ENCODE measurements at places on chromosomes 4 and X.

DNA sequence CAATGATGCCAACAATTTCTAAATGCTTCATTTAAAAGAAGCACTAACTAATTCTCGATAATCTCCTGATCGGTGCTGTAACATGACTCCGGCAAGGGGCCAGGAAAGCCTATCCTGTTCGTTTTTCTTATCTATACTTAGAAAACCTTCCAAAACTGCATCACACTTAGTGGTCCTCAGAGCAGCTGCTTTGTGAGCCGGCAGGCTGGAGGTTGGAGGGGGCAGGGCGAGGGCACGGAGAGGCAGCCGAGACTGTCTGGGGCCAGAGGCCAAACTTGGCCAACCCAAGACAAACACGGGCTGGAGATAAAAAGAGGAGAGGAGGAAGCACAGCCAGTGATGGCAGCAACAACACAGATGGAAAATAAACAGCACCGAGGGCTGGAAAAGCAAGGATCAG is 455.7 kb downstream of the BCOR start:
- no peak for DNase-seq

- DNase-seq = no peak
Measured at GRCh38 chrX:3748052-3748559, 34.7 kb upstream of the PRKX start.

GRCh38 chrX:50996930-50997329 is 86.4 kb downstream of the BMP15 start:
- DNase-seq = no peak

GRCh38 chrX:84876876-84877275 is 126.8 kb upstream of the APOOL start:
- DNase-seq = no peak

- DNase-seq = no peak
Measured at GRCh38 chr4:128846063-128846462, 36.6 kb downstream of the JADE1 start.

DNA sequence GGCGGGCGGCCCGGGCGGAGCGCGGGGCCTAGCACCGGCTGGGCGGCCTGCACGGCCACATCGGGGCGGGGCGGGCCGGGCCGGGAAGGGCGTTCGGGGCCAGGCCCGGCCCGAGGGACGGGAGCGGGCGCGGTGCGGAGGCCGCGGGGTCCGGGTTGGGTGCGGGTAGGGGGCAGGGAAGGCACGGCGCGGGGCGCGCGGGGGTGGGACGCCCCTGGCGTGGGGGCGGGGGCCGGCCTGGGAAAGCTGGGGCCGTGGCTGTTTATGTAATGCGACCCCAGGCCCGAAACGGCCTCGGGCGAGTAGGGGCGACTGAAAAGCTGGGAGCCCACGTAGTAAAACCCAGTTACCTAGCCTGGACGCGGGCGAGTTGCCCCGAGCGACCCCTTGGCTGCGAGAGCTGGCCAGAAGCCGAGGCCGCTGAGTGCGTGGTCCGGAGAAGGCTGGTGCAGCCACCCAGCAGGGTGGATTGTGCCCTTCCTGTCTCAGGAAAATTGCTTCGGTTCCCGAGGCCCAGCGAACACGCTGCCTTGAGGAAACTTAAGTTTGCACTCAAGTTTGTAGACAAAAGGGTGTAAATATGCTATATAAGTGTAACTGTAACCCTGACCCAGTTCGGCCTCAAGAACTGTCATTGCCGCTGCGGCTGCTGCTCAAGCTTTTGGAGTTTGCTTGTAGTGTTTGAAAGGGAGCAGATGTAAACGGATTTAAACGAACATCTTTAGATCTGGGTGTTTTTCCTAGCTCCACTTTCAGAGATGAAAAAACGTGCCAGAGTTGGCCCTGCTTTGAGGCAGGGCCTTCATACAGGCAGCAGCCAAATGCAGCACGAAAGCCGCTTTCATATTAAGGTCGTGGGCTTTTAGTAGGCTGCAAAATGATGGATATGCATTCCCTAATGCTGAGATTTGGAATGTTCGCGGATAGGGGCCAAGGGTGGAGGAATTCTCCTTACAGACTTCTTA is 674 bp downstream of the SEC24B start:
- peak; percentile 14 for DNase-seq

GRCh38 chr4:159367781-159368080 is 264.9 kb downstream of the RAPGEF2 start:
- DNase-seq = no peak

- no peak for DNase-seq
Measured at GRCh38 chr4:75557696-75558095, 1.8 kb downstream of the ODAPH start.

DNA sequence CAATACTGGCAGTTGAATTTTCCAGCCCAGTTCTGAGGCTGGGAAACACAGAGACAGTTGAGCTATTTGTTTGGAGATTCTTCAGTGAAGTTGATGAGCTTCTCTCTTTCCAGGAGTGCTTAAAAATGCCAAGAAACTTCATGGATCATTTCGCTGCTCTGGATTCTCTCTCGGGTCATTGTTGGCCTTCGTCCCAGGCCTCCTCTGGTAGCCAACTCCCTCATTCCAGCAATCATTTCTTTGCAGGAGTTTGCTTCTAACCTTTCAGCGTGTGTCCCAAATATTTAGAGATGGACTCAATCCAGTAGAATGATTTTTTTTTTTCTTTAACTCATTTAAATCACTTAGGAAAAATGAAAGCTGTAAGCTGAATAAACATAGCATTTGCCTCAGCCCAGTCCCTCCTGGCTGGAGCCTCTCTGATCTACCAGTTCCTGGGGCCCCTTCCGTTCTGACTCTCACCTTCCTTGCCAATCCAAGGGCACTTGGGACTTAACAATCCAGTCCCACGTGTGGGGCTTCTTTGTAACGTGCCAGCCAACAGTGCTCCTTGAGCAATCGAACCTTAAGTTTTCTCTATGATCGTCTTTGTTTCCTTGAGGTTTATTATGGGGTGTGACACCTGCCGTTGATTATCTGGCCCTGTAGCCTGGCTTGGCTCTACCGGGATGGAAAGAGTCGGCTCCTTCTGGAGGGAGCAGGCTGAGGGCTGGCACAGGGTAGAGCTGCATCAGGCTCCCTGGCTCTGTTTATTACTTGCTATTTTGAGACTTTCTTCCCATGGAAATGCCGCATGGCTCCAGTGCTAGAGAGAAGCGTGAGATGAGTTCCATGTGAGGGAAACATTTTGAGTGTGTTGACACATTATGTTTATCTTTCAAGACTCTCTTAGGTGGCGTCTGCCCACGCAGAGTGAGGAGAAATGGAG is 80.4 kb upstream of the GPC4 start:
- no peak for DNase-seq

- DNase-seq = no peak
Measured at GRCh38 chrX:38930474-38930873, 129.2 kb downstream of the MID1IP1 start.

DNA sequence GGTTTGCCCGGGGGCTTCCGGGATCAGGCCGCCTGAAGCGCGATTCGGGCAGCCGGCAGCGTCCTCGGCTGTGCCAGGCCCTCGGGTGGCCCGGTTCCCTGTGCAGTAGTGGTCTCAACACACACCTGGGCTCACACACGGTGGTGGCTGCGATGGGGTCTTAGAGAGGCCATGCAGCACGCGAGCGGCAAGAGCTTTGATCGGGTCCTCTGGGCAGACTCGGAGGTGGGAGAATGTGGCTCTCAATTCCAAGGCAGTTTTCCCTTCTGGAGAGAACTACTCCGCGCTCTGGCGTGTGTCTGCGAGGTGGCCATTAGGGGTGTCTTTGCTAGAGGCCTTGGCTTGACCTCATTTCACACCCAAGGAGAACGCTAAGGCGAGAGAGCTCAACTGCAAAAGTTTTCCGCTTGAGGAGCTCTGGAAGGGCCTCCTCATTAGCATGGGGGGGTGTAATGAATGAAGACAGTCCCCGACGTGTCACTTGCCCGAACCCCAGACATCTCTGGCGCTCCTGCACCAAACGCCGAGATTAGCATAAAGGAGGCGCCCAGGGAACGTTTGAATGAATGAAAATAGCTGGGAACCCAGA is 771 bp upstream of the RBPJ start:
- peak; percentile 58 for DNase-seq

GRCh38 chr4:107278791-107279483 is 242.8 kb upstream of the DKK2 start:
- no peak for DNase-seq
